NCI-H187 treated with DMSO at 0.1 percent for 48 hours (cell line): ENCODE measurements at places on chromosomes 4 and X.

DNA sequence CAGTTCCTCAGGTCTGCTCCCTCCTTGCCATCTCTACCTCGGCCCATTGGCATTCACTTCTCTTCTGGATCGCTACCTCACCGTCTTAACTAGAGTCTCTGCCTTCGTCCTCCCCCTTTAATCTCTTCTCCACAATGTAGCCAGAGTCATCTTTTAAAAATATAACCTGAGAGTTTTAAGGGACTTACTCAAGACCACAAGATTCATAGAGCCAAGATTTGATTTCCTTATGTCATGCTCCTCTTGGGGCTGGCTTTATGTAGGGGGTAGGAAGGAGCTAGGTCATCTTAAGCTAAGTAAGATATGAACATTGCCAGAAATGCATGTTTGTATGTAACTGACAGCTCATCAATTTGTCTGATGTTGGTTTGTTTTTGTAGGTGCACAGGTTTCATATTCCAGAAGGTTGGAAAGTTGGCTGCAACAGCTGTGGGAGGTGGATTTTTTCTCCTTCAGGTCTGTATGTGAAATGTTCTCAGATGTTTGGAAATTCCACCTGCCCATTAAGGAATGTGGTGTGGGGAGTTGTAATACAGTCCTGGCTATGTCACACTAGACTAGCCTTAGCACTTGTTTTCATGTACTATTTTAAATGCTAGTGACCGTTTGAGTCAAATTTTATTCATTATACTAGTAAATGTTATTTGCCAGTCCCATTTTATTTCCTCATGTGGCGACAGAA is 19.6 kb downstream of the FUNDC2 start:
- no peak for DNase-seq

- DNase-seq, result no peak
Measured at GRCh38 chrX:30253257-30253656, 6.3 kb downstream of the MAGEB1 start.

DNA sequence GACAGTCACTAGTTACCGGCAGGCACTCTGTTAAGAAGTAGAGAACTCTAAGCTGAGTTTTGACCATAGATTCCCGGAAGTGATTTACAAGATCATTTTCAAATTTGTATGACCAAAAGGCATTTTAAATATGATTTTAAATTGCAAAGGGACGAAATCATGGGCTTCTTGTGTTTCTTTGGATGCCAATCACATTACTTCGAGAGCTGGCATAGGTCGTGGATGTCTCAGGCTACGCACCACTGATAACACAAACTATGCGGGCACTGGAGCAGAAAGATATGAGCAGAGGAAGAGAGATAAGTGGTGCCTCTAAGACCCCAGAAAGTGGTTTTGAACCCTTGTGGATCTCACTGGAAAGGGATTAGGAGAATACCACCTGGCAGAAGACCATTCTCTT is 294.2 kb upstream of the FTHL17 start:
- no peak for DNase-seq

- DNase-seq, result no peak
Measured at GRCh38 chr4:112053825-112054350, 91.4 kb upstream of the FAM241A start.

DNA sequence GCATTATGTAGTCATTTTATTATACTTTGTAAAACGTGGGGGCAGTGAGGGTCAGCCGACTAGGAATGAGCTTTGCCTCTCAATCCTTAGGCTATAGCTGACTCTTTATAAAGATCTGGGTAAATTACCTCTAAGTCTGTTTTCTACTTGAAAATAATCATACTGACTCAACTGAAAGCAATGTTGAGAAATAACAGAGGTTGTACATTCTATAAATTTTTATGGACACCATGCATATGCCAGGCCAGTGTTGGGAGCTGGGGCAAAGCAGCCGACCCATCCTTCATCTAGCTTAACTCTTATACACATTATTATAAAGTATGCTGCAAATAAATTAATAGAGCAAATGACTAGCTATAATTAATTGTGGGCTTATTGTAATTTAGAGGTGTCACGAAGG is 2.2 kb upstream of the DCUN1D4 start:
- DNase-seq, result no peak

- DNase-seq, result no peak
Measured at GRCh38 chr4:99013402-99013843, 17.9 kb downstream of the METAP1 start.

- DNase-seq, result no peak
Measured at GRCh38 chrX:110397904-110398303, 39.3 kb downstream of the RTL9 start.

DNA sequence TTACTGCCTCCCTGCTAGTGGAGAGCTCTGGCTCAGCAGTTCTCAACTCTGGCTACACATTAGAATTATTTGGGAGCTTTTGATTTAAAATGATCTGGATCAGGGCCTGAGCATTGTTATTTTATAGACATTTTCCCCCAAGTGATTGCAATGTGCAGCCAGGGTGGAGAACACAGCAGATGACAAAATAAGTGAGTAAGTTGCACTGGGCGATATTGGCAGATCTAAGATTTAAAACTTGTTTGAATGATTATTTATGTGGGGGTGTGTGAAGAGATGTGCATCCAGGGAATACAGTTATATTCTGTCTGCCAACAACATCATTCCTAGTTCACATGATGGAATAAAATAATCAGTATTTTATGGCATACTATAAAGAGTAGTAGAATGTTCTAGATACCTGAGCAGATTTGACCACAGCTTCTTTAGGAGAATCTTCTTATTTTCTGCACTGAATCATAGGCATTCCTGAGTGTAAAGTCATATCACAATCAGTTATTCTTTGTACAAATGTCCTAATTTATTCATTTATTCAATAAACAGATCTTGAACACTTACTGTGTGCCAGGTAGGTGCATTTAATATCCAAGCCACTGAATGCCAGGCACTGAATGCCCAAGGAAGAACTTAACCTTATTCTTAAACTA is 123.9 kb downstream of the UCHL1 start:
- DNase-seq, result no peak

DNA sequence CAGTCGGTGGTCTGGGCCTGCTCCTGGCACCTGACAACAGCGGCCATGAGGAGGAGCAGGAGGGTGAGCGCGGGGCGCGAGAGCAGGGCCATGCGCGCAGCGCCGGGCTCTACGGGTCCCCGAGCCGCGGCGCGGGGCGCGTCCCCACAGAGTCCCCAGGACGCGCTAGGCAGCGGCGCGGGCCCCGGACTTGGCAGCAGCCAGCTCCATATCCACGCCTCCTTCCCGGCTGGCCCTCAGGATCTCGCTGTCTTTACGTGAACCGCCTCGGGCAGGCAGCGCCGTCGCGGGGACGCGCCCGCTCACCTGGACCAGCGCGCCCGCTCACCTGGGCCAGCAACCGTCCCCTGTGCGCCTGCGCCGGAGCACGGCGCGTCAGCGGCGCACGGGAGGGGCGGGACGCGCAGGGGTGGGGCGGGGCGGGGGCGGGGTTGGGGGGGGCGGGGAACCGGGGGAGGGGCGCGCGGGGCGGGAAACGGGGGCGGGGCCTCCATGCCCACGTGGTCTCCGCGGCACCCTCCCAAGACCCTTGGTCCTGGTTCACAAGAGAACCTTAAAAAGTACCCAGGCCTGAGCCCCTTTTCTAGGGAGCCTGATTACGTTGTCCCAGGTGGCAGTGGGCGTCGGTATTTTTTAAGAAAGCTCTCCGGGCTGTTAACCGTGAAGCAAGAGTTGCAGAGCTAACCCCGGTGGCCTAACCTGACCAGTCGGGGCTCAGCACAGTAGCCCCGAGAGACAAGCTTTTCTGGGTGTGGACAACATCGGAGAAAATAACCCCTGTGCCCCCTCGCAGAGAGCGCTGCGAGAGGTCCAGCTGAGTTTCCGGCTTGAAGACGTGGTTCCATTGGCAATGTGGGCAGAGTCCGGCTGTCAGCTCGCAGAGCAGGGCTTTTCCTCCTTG is at the start of gene PLA2G12A:
TSS of gene PLA2G12A (minus strand) at position 353 of the 901 bp plus-strand sequence. CDS start at position 92, 261 bp downstream.
- DNase-seq, result no peak

GRCh38 chr4:16439768-16440167 is 213.5 kb upstream of the TAPT1 start:
- no peak for DNase-seq

DNA sequence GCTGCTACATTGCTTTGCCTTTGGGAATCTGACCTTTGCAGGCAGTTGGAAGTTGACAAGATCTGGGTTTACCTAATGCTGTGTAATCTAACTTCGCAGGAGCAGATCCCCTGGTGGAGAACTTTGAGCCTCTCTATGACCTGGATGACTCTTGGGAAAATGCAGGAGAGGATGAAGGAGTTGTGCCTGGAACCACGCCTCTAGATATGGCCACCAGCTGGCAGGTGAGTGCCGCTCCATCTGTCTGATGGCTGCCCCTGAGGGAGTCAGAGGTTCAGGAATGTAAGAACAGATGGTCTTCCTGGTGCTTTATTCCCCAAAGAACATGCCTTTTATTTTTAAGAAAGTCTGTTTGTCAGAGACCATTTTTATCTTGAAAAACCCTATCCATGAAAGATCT is 109.3 kb downstream of the NFKB1 start:
- DNase-seq, result no peak

- no peak for DNase-seq
Measured at GRCh38 chrX:112628288-112628687, 51.5 kb downstream of the LHFPL1 start.

DNA sequence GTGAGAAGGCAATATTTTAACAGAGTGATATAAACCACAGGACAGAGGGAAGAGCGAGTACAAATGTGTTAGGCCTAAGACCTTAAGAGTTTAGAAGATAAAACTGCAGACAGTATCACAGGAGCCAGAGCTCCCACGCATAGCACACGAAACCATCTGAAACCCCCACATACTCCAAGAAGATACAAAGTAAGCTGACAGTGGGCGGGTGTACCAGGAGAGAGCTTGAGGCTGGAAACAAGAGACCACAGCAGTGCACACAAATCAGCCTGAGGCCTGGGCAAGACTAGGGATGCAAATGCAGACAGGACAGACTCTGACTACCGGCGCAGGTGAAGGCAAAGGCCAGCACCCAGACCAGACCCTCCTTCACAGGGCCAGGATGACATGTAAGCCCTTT is 54.1 kb upstream of the ARHGAP24 start:
- DNase-seq, result no peak

GRCh38 chrX:13906093-13906492 is 89.2 kb upstream of the GPM6B start:
- DNase-seq, result no peak

DNA sequence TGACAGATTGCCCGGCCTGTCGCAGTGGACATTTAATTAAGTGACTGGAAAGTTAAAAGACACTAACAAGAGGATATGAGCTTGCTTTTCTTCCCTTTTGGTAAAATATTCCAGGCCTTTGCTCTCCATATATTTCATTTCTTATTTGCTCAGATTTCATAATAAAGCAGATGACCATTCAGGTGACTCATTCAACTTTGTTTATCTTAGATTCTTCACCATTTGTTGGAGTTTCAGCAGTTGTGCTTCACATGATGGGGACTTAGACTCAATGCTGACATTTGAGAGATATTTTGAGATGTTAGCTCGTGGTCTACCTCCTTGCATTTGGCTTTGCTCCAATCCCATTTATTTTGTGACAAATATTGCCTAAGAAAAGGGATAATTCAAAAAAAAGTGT is 312.2 kb downstream of the ARHGAP24 start:
- no peak for DNase-seq

GRCh38 chr4:8472158-8472688 is 31.6 kb downstream of the TRMT44 start:
- DNase-seq, result no peak

DNA sequence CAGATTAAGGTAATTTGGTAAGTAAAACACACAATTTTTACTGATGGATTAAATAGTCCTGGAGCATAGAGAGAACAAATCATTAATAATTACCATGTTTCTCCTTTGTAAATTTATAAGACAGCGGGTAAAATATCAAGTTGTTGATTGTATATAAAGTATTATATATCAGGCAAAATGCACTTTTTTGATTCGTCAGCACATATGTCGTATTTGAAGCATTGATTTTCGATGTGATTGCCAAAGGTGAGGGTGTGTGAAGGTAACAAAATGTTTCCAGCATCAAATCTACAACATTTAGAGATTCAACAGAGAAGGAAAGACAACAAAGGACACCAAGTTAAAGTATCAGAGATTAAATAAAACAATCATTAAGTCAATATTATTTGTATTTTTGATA is 1437.8 kb upstream of the ADGRL3 start:
- no peak for DNase-seq

- DNase-seq, result no peak
Measured at GRCh38 chr4:113445286-113445685, 316.3 kb downstream of the CAMK2D start.

- DNase-seq, result no peak
Measured at GRCh38 chrX:63751481-63751880, 33.5 kb downstream of the ARHGEF9 start.

DNA sequence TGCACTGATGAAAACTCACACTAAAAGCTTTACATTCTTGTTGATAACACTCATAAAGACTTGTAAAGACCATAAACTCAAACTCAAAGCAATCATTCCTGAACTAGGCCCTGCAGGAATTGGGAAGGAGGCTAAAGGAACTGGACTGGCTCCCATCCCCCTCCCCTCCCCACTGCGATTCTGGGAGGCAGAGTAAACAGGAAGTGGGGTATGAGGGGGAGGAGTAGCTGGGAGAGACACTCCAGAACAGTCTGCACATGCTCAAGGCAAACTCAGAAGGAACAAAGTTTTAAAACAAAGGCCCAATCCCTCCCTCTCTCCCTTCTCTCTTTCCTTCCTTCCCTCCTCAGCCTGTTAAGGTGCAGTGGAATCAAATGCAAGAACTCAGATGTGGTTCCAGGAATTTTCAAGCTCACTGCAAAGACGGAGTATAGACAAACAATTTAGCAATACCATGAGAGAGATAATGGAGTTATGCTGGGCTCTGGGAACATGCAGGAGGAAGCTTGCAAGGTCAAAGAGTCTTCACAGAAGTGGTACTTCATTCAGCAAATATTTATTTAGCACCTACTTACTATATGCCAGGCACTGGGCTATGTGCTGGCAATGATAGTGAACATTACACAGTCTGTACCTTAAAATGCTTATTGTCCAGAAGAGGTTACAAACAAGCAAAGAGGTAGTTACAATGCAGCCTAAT is 15.9 kb downstream of the MID1IP1 start:
- no peak for DNase-seq

DNA sequence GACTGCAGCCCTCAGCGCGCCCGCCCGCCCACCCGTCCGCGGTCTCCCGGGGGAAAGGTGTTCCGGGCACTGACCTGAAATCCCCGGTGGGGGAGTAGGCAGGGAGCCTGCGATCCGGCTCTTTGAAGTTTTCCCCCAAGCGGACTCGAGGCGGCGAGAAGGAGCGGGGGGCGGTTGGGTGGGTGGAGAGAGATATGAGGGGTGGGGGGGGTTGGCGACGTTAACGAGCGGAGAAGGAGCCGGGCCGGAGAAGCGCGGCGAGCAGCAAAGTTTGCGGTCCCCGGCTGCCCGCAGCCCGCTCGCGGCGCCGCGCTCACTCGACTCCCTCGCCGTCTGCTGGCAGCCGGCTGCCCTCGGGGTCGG is 636 bp downstream of the BCOR start:
- no peak for DNase-seq
